Inflammatory macrophage (primary cell): ENCODE measurements at places on chromosomes 16 and 17.

- no peak for DNase-seq
Observed at GRCh38 chr16:58515871-58516767, 802 bp downstream of the SETD6 start.

DNA sequence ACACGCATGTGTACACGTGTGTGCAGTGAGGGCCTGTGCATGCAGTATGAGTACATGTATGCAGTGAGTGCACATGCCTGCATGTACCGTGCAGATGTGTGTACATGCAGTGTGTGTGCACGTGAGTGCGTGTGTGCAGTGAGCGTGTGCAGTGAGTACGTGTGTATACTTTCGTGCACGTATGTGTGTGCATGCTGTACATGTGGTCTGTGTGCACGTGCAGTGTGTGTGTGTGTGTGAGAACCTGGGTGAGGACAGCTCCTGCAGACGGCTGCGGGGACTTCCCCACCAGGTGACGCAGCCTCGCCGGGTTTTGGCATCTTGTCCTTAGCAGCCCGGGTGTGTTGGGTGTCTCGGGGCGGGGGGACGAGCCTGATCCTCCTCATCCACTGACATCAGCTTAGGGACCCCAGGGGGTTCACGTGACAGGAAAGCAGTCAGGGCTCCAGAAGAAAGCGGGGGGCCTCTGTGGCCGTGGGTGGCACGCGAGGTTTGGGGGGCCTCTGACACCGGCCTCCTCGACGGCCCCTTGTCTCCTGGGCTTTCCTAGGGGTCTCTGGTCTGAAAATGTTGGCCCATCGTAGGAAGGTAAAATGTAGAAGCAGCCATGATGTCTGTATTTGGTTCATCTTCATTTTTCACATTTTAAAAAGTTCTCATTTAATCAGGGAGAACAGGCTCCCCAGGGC, 119.6 kb upstream of the ZNF750 start:
- DNase-seq: no peak

- no peak for DNase-seq
Observed at GRCh38 chr17:40734018-40734417, 21.1 kb downstream of the KRT25 start.

- DNase-seq: no peak
Observed at GRCh38 chr17:47190243-47190642, 1.1 kb upstream of the CDC27 start.

DNA sequence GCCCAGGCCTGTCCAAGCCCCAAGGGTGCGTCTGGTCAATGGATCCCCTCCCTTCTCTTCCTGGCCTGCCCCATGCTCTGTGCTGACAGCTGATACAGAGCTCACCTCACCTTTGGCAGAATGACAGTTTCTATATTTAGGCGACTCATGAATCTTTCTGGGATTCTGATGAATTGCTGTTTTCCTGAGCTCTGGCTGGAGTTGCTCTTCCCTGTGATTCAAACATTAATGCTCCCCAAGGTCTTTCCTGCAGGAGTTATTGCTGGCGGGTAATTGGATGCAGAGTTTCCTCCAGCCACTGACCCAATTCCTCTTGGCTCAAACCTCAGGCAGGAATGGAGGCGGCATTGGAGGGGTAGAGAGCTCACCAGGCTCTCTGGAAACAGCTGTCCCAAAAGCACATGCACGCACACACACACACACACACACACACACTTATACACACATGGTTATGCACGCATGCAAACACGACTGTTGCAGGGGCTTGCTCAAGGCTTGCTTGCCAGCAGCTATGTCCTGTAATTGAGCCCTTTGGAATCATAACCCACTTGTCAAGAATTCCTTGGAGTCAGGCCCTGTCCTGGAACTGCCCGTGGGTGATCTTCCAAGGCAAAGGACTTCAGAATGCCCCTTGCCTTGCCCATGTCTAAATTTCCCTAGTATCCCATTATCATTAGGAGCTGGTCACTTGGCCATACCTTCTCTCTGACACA, 128.8 kb downstream of the ASIC2 start:
- DNase-seq: no peak
